COLO829 (cell line): ENCODE measurements at places on chromosomes 1 and 21.

GRCh38 chr1:18711536-18712251 lies 81.0 kb downstream of the PAX7 start:
- no peak for DNase-seq

DNA sequence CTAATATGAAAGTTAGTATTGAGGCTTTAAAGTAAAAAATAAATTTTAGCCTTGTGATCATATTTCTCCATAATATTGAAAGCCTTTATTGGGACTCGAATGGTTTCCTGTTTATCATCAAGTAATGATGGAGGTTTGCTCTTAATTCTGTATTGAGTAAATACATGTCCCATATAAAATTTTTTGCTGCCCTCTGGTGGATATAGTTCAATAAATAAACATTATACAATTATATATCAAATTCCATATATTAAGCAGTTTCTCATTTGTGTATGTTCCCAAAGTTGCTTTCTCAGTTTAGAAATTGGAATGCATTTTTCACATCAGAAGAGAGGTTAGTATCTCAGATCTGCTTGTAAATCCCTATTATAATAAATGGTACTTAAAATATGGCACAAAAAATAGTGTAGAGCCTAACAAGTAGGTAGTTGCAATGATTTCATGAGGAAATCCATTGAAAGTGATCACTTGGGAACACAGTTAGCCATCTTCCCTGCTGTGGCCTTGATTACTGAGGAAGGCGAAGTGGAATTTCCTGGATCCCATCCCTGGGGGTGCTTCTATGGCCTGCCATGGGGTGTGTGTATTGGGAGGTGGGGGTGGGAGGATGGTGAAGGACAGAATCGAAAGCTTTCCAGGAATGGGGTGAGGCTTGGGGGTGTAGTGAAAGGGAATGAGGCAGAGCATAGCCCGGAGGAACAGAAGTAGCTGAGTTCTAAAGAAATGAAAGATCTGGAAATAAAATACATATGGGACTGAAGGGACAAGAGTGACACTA lies 84.1 kb upstream of the C21orf91 start:
- peak; percentile 37 for DNase-seq

DNA sequence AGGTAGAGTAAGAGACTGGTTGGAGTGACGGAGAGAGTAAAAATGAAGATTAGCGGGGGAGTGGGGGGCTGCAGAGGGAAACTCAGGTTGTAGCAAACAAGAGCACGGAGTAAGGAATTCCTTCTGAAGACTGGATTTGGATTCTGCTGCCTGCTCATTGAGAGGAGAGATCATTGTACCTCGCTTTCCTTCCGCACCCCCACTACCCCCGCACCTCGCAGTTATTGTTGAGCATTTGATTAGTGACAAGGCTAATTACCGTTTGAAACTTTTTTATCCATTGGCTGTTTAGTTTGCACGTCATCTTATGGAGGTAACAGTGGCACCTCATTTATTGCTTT lies 463 bp downstream of the PRPF3 start:
- DNase-seq = no peak

DNA sequence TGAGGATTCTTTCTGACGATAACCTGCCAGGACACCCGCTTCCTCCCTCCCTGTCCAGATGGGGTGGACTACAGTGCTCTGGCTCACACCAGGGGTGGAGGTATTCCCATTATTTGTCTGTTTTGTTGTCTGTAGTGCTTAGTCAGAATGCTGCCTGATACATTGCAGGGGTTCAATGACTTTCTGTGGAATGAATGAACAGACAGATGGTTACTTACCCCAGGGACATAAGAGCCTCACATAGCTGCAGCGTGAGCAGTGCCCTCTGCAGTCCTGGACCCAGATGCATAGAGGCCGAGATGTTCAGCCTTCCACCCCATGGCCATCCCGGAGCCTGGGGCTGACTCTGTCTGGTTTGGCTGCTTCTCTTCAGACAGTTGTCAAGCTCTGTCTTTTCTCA lies 13.0 kb upstream of the F3 start:
- DNase-seq = no peak

DNA sequence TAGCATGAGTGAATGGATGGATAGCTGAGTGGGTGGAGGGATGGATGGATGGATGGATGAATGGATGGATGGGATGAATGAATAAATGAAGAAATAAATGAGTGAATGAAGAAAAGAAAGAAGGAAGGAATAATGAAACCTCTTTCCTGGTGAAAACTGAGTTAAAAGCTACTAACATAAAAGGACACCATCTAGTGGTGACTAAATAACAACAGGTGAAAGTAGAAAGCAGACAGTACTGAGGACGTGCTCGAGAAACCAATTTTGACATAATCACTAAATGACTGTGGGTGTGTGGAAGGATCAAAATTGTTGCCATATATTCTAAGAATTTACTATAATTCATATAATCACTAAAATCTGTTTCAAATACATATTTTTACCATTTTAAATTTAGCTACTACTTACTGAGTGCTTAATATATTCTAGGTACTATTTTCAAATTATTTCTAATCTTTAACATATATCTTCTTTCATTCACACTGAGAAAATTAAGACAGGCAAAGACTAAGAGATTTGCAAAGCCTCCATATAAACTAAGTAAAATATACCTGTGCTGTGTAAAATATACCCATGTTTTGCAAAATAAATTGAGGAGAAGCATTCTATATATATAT lies 522.9 kb downstream of the LRRIQ3 start:
- DNase-seq = peak; percentile 19

GRCh38 chr21:38930066-38930465 lies 124.3 kb downstream of the ETS2 start:
- no peak for DNase-seq
